Natural killer cell (primary cell): ENCODE measurements at places on chromosomes 3 and 15. TPM values are rescaled to one million over a fixed set of nuclear protein-coding genes. Genes with fewer than 3 reads are reported as not detected.

The VWA5B2 gene
- 0.23 TPM for total RNA-seq

The GOLGA8G gene
- total RNA-seq: not detected

DNA sequence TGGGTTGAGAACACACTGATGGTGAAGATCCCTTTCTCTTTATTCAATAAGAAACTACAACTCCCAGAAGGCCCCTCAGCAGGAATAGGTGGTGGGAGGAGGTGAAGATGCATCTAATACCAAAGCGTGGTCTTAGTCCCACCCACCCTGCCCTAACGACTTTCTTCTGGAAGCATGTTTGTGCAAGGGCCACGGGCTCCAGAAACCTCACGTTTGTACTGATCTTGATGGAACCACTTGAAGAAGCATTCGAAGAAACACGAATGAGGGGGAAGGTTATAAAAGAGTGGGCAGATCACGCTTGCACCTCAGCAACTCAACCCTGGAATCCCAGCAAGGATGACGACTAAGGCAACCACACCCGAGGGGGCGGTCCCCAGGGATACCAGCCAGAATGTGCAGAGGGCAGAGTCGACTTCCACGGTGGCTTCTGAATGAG, 10.6 kb upstream of the SLC25A36 start:
- no peak for DNase-seq

- no peak for DNase-seq
Observed at GRCh38 chr15:91649831-91650321, 203.6 kb upstream of the SLCO3A1 start.

DNA sequence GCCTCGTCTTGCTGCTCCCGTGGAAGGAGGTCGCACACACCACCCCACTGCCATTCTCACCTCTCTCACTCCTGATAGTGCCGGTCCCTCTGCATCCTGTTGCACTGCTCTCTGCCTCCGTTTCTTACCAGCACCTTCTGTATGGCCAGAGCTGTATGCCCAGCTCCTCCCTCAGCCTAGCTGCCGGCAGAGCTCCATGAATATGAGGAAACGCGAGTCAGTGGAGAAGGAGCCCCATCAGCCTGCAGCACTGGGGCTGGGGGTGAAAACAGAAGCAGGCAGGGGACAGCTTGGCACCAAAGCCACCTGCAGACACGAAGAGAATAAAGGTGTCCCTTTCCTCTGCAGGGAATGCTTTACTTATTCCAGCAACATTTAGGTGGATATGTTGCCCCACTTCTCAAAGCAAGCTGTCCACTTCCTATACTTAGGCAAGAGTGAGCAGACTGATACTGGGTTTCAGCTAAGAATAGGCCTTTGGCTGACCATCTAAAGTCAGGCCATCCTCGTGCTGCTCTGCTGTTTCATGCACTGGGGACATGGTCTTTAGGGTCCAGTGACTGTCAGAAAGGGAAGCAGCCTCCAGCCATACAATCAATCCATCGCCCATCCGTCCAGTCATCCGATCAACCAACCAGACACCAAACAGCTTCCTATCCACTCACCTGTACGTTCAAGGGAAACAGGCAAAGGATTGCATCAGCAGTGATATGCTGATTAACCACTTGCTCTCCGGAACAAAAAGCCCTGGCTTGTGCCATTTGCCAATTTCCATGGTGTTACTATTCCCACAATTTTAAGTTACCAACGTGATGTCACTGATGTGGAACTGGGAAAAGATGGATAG, 222.7 kb downstream of the XXYLT1 start:
- no peak for DNase-seq
